ENCODE measurements at places on chromosomes 5 and 9.
A peak's percentile ranks its signal among the peaks of the same experiment; 100 is the strongest.

- no peak for ATAC-seq
Observed at GRCh38 chr5:163947848-163948666, 442.6 kb downstream of the MAT2B start.

GRCh38 chr5:149391524-149391923 is 12.4 kb upstream of the IL17B start:
- ATAC-seq, result no peak

DNA sequence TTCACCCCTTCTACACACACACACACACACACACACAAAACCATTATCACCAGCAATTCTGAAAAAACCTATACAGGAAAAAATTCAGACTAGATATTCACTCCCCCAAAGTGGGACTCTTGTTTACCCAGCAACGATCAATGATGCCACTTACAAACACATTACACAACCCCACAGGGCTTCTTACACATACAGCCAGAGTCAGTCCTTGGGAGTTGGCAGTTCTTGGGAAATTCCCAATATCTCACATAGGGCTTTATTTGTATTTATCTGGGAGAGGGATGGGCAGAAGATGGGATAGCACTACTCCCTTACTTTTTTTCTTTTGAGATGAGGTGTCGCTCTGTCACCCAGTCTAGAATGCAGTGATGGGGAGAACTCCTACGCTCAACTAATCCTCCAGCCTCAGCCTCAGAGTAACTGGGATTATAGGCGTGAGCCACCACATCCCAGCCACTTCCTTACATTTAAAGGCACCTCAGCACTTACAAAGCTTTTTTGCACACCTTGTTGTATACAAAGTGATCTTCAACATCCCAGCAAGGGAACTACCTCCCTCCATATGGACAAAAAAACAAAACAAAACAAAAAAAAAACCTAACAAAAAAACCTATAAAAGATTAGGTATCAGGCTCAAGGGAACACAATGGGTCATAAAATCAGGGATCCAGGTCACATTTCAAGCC is 168.4 kb downstream of the TSSK1B start:
- ATAC-seq, result no peak

- no peak for ATAC-seq
Observed at GRCh38 chr9:110939573-110939972, 98.7 kb downstream of the LPAR1 start.

DNA sequence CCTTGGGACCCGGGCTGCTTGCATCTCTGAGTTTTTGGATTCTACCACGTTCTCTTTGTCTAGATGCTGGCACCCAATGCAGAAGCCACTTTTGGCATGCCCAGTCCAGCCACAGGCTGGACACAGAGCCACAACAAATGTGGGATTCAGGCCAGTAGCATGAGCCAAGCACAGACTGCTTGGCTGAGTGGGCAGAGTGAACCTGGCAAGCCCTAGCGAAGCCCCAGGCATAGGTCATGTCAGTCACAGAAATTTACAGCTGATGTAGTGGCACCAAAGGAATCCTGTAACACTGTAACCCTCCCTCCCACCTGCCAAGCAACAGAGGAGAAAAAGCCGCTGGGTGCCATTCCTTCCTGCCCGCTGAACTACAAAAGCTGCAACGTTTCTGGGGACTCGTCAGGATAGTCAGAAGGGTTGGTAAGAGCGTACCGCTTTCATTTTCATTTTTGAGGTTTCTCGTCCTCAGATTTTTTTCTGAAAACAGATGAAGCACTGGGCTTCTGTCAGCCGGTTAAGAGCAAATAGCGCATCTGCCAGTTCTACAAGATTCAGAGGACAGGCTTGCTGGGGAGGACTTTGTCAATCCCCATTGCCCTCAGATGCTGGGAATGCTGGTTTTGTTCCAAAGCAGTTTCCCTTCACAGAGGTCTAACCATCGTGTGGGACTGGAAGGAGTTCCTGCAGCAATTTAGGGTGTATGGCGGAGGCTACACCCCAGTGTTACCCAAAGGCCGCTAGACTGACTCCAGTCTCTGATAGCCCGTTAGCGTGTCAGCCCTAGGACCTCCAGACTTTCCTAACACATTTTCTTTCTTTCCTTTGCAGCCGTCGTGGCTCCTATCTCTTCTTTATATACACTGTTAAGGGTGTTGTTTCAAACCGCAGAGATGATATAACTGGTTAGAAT is 399.0 kb downstream of the HTR1A start:
- no peak for ATAC-seq

- ATAC-seq, result no peak
Observed at GRCh38 chr9:13750061-13750460, 470.6 kb upstream of the MPDZ start.

DNA sequence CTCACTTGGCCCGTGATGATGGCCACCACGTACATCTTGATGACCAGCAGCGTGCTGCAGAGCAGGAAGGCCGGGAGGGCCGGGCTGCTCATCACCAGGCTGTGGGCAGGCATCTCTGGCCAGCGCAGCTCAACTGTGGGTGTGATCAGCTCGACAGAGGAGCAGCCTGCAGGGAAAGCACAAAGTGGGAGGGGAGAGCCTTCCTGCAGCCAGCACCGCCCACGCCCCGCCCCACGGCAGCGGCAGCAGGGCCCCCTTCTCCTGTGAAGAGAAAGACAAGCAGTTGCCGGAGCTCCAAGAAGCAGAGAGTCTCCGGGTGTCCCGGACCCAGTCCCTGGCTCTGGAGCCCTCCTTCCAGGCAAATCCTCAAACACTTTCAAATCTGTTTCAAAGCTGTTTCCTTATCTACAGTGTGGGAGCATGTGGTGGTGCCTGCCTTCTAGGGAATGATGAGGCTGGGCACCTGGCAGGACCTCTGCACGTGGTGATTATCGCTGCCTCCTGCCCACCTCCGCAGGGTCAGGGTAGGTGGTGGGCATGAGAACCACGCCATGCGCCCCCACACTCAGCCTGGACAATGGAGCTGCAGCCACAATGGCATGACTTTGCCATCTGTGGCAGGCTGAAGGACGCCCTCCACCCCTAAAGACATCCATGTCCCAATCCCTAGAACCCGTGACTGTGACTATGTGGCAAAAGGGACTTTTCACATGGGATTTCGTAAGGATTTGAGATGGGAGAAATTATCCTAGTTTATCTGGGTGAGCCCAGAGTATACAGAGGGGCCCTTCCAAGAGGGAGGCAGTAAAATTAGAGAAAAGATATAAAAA is at the start of gene PTGES:
TSS of gene PTGES (minus strand) at position 143 of the 830 bp plus-strand sequence. CDS start at position 113, 30 bp downstream.
- peak; percentile 49 for ATAC-seq

DNA sequence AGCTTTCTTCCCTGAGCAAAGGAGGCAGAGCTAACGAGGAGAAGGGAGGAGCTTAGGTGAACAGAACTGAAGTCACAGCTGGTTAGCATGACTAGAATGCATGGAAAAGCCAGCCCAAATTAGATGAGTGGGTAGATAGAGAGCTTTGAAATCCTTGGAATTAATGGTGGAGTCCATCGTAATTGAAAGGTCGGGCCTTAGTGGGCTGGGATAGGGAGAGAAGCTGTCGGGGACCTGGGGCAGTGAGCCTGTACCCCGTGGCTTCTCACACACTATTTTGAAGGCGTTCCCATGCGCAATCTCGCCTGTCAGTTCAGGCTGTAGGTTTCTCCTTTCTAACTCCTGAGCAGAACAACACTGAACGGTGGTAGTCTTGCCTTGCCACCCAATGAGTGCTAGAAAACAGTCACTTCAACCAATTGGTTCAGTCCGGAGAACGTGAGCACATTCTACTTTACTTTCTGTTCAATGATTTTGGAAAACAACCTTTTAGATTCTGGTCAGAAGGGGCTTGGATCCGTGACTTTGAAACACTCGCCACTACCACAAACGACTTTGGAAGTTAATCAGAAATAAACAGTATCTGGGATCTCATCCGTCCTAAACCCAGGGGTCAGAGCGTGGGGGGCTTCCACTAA is 655 bp upstream of the RAI14 start:
- peak; percentile 72 for ATAC-seq

DNA sequence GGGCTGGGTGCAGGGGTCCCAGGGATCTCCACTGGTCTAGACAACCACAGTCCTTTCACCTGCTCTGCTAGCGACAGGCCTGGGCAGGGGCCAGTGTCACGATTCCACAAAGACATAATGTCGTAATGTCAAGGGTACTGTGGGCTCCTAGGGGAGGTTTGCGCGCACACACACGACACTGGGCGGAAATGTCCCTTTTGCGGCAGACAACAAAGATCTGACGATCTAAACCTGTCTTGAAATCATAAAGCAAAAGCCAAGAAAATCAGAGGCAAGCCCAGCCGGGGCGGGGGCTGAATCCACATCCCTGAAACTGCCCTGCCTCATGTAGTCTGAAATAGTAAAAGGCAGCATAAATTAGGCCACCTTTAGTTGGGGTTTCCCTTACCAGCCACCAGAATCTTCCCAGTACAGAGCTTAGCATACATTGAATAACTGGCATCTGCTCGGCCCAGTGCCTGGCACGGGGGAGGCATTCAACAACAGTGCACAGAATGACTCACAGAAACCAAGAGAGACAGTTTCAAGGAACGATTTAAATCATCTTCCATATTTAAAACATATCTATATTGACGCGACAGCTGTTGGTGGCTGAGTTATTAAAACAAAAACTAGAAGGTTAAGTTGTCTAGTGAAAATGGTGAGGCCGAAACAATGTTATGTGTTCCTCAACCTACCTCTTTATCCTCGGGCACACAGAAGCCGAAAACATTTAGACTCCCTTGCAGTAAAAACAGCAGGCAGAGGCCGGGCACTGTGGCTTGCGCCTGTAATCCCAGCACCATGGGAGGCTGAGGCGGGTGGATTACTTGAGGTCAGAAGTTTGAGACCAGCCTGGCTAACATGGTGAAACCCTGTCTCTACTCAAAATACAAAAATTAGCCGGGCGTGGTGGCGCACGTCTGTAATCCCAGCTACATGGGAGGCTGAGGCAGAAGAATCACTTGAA is 151.0 kb downstream of the MYO10 start:
- ATAC-seq, result peak; percentile 96

DNA sequence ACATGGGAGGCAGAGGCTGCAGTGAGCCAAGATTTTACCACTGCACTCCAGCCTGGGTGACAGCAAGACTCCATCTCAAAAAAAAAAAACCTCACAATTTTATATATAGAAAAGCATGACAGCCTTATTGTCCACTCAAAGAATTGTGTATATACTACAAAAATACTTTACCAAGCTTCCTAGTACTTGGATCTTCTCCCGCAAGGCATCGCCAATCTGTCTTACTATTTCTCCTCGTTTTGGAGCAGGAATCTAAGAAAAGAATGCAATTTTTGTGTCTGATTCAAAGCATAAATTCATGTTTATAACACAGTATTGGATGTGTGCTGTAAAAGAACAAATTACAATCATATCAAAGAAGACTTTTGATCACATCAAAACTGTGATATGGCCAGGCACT is 11.3 kb downstream of the ALDH7A1 start:
- no peak for ATAC-seq

DNA sequence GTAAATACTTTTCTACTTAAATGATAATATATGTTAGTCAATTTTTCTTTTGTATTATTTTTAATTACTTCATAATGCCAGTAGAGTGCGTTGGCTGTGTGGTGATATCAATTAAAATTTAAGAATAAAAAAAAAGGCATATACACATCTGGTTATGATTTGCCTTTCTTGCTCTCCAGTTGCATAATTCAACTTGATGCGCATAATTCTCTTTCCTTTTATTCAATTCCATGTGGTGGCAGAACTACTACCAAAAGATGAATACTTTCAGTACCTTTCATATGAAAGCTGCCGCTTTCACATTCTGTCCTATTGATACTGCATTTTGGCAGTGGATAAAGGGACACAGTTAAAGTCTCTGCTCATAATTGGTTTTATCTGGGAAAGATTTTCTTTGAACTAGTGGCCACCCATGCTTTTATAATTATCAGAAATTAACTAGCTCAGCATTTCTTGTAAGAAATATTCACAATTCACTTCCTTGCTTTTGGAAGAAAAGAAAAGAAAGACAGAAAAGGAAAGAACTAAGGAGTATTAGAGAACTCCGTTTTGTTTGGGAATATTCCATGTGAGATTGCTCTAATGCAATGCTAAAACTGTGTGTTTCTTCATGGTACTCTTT is 12.3 kb upstream of the ADGRV1 start:
- ATAC-seq, result no peak

- no peak for ATAC-seq
Observed at GRCh38 chr5:101942321-101942882, 353.7 kb downstream of the SLCO4C1 start.

- no peak for ATAC-seq
Observed at GRCh38 chr5:116671211-116671736, 96.7 kb upstream of the SEMA6A start.

DNA sequence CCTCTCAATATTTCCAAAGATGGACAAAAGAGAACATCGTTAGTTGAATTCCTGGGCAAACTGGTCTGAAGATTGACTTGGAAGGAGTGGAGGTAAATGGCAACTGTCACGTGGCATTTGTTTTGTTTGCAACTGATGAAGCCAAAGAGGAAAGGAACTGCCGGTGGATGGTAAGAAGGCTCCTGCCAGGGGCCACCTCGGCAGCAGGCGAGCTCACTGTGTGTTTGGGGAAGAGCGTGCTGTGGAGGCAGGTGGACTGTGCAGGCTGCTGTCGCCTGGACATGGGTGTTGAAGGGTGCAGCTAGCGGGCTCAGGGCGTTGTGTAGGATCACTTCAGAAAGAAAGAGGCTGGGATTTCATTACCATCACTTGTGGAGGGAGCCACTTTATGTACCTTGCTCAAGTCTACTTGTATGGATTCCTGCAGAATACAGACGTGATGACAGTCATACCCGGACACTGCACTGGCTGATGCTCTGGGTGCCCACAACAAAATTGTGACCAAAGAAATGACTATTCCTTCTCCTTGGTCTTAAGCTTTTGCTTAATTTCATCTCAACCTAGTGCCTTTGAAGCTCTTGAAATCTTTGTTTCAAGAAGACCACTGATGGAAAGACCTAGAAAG is 72.7 kb downstream of the MAP1B start:
- ATAC-seq, result no peak

DNA sequence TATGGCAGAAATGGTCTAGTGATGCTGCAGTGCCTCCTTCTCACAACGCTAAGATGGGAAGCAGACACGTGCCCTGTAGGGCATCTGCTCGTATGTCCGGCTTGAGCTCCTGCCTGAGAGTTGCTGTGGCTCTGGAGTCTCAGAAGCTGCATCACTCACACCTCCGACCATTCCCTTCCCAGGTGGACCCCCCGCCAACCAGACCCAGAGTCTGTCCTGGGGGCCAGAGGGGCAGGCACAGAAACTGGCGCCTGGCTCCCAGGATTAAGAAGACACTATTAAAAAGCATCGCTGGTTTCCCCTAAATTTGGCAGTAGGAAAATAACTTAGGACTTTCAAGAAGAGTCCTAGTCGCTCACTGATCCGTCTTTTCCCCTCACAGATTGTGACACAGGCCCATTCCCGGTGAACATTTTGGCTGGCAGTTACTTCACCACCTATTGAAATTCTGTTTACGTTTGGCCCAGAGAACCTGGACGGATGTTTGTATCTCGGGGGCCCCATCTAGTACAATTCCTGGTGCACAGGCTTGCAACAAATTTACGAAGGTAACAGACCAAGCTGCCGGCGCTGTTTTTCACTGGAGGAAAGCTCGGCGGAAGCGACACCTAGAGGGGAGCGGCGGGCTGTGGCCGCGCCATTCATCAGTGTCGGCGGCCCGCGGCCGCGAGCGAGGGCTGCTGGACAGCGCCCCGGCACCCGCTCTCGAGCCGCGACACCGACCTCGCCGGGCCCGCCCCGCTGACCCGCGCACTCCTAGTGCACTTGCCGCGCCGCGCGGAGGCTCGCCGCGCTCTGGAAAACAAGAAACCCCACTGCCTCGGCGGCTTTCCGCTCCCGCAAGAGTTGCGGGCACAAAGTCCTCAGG is 1.6 kb downstream of the FSTL4 start:
- peak; percentile 76 for ATAC-seq

Measured in activated T-helper 17 cell treated with anti-CD3 and anti-CD28 coated beads, Interleukin-2, amount 50 U/mL, for 72 hours (primary cell).